ENCODE measurements at places on chromosomes 11 and 22.
A peak's percentile ranks its signal among the peaks of the same experiment; 100 is the strongest.

GRCh38 chr22:21866833-21867527, 465 bp downstream of the MAPK1 start:
- DNase-seq: no peak

DNA sequence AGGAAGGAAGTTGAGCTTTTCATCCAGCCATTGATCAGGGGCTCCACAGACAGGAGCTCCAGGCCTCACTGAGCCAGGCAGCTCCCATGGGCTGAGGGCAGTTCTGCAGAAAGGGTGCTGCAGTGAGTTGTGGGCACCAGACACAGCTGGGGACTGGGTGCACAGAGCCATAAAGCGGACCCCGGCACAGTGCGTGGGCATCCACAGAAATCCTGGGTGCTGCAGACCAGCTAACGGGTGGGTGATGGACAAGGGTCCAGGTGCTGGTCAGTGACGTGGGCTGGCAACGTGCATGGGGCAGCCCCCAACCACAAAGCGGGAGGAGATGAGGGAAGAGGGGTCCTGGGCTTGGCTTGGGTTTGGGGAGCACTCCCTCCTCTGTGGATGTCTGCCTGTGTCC, 19.4 kb upstream of the GAL start:
- no peak for DNase-seq

DNA sequence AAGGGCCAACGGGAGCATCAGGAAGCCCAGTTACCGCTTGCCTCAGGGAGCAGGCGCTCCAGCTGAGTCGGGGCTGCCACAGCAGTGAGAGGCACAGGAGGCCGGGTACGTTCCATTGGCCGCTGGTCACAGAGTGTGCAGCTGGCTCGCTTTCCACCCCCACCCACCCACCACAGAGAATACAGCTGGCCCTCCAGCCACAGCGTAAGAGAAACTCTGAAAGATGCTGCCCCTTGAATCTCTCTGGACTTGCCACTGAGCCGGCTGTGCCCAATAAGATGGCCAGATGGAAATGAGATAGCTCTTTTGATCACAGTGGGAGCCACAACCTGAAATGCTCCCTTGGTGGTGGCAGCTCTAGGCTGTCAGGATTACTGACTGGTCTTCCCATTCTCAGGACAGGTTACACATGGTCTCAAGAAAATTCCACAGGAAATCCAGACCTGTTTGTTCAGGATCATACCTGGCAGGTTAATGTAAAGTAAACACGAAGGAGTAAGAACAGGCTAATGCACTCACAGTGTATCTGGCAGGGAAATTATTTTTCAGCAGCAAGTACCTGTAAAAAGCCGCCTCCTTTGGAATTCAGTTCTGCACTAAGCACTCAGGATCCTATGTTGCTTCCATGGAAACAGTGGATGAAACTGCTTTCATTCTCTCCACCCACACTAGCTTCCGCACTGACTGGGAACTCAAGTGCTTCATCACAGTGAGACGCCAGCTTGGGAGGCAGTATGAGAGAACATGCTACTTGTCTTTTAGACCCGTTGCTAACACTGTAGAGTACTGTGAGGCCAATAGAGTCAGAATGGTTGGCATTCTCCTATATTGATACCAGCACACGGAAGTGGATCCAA, 16.5 kb downstream of the SIAE start:
- DNase-seq: no peak

- DNase-seq: no peak
These were observed 5.0 kb downstream of the BSCL2 start for GRCh38 chr11:62702246-62702645.

- DNase-seq: no peak
These were observed 34.1 kb upstream of the CRTAM start for GRCh38 chr11:122804161-122804560.

DNA sequence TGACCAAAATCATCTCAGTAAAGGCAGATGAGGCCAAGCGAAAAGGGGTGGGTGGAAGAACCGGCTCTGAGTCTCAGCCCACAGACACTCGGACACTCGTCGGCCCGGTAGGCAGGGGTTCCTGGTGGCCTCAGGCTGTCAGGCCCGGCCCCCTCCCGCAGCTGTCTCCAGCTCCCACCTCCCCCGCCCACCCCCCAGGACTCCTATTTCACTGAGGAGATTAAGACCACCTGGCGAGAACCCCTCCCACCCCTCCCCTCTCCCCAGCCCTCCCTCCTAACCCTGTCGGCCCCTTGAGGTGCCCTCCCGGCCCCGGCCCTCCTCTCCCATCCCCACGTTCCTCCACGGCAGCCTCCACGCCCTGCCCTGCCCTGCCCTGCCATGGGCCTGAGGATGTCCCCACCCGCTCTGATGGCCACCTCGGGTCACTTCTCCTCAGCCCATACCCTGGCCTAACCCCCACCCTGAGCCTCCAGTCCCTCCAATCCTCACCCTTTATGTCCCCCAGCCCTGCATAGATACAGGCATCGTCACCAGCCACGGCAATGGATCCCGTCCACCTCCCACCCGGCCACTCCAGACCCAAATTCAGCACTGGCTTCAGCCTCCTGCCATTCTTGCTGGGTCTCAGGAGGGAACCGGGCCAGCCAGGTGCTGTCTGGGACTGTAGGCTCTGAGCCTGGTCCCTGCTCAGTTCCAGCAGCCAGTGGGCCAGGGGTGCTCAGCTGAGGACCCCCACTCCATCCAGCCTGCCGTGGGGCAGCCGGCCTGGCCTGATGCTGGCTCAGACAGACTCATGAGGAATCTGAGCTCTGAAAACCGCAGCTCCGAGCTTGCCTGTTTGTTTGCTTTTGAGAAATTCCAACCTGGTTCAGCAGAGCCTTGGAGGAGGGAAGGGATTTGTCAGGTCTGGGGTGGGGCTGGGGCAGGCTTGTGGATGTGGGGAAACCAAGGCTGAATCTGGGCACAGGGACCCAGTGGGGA, 9.8 kb upstream of the TBX1 start:
- DNase-seq: no peak

GRCh38 chr22:25959818-25960774, 209.2 kb upstream of the SEZ6L start:
- DNase-seq: no peak

GRCh38 chr22:48382197-48382596, 1445.5 kb downstream of the BRD1 start:
- peak; percentile 6 for DNase-seq

DNA sequence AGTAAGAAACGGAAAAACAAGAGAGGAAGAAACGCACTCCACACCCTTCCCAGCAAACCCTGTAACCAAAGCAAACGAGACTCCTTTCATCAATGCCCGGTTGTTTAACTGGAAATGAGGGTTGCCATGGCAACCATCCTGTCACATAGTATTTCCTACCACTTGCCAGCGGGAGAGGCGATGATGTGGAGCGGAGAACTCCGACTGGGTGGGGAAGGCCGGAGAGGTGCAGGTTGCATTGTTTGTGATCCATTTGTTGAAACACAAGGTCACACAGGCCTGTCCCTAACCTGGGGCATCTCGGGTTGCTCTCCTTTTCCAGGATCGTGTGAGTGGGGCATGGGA, 609.9 kb downstream of the BUD13 start:
- peak; percentile 49 for DNase-seq
